ENCODE measurements at places on chromosomes 16 and 17. TPM values are rescaled to one million over a fixed set of nuclear protein-coding genes. Genes with fewer than 3 reads are reported as not detected.

- H3K4me1 ChIP-seq: no peaks in the 10 kb centered on the region
- no peak overlapping the region for H3K27ac ChIP-seq
- H3K36me3 ChIP-seq: no peaks in the 10 kb centered on the region
- no peaks in the 10 kb centered on the region for H3K27me3 ChIP-seq
These were observed 8.5 kb upstream of the LONP2 start for GRCh38 chr16:48235556-48236136.

- H3K36me3 ChIP-seq: no peaks in the 10 kb centered on the region
- H3K27ac ChIP-seq: no peak overlapping the region
- no peak overlapping the region for H3K4me3 ChIP-seq
These were observed 251.9 kb downstream of the RBFOX1 start for GRCh38 chr16:7584561-7584960.

GRCh38 chr16:85422196-85422631, 190.9 kb upstream of the GSE1 start:
- no peak for DNase-seq
- no peaks in the 10 kb centered on the region for H3K4me1 ChIP-seq
- no peaks in the 10 kb centered on the region for H3K36me3 ChIP-seq

OMG gene
- polyA plus RNA-seq: 0.25 TPM

NLRC3 gene
- polyA plus RNA-seq: 0.11 TPM

NACA2 gene
- polyA plus RNA-seq: not detected

B9D1 gene
- 24.4 TPM for polyA plus RNA-seq

MYH1 gene
- 0.10 TPM for polyA plus RNA-seq

ANKS4B gene
- polyA plus RNA-seq: not detected
